Mesendoderm (in vitro differentiated cells): ENCODE measurements at places on chromosomes 13 and 19.

- H3K4me1 ChIP-seq = peaks cover 8% of the 10 kb centered on the region
- peaks cover 7% of the 10 kb centered on the region for H3K36me3 ChIP-seq
- peak overlapping the region; percentile 75 for H3K4me3 ChIP-seq
Observed at GRCh38 chr19:6739883-6740588, 556 bp downstream of the TRIP10 start.

DNA sequence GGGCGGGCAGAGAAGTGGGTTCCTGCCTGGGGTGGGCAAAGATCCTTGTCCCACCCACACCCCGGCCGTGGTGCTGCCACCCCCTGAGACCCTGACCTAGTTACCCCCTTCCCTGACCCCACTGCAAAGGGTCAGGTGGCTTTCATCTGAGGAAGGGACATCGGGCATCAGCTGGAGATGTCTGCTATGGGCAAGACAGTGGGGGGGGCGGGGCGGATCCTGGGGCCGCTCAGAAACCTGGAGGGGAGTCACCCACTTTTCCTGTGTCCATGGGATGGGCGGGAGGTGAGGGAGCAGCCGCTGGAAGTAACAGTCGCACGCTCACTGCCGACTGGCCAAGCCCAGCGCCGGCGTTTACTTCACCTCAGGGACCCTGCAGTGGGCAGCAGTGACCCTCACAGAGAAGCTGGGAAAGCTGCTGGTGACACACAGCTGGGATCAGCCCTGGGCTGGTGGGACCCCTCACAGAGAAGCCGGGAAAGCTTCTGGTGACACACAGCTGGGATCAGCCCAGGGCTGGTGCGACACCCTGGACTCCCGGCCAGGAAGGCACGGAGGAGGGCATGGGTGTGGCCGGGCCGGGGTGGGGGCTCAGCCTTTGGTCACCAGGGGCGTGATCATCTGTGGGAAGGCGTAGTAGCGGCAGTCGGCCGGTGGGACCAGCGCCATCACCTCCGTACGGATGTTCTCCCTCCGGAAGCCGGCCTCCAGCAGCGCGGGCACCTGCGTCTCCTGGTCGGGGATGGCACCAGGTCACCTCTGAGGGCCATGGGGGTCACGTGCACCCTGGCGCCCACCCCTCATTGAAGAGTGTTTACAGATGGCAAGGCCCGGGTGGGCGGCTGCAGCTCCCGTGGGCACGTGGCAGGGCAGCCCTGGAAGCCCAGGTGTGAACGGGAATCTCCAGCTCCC lies 4.3 kb downstream of the GAMT start:
- no peak overlapping the region for H3K4me3 ChIP-seq
- H3K27me3 ChIP-seq = no peaks in the 10 kb centered on the region
- no peak overlapping the region for H3K27ac ChIP-seq

DNA sequence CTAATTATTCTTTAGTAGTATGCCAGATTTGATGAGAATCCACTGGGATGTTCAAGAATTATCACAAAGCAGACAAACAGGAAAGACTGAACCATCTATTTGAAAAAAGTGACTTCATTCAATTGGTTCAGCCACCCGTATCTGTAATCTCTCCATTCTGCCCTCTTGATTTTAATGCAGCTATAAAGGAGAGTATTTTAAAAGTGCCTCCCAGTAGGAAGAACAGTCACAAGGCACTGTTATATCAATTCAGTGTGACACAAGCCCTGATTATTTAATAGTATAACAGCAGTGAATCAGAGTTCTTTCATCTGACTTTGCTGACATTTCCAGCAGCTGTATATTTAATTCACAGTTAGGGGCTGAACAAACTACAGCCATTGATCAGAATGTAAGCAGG lies 77.3 kb upstream of the SLAIN1 start:
- H3K4me3 ChIP-seq = no peak overlapping the region
- no peaks in the 10 kb centered on the region for H3K36me3 ChIP-seq
- no peaks in the 10 kb centered on the region for H3K27me3 ChIP-seq
- DNase-seq = no peak
- H3K27ac ChIP-seq = no peak overlapping the region

- H3K27me3 ChIP-seq = peaks cover 51% of the 10 kb centered on the region
- no peaks in the 10 kb centered on the region for H3K4me1 ChIP-seq
- no peak overlapping the region for H3K27ac ChIP-seq
- DNase-seq = no peak
Observed at GRCh38 chr19:13006431-13007281, 11.4 kb downstream of the NFIX start.

DNA sequence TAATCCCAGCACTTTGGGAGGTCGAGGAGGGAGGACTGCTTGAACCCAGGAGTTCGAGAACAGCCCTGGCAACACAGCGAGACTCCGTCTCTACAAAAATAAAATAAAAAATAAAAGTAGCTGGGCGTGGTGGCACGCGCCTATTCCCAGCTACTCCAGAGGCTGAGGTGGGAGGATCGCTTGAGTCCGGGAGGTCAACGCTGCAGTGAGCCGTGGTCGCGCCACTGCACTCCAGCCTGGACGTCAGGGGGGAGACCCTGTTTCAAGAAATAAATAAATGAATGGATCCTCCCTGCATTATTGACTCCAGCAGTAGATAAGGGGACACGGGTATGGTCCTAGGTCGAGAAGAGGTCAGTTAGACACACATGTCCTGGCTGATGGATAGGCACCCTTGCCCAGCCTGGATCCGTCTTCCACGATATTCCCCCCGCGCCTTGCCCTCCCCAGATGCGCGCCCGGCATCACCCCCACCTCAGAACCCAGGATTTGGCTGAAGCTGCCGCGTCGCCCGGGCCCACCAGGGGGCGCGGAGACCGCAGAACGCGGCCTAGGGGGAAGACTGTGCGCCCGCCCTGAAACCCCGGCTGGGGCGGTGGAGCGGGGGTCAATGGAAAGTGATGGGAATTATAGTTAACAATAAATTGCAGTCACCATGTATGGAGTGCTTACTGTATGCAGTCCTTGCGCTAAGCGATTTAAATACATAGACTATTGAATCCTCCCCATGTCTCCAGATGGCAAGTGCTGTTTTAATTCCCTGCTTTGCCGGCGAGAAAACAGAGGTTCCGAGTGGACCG lies 2.1 kb upstream of the HOOK2 start:
- H3K27me3 ChIP-seq = no peaks in the 10 kb centered on the region
- H3K36me3 ChIP-seq = no peaks in the 10 kb centered on the region
- peaks cover 8% of the 10 kb centered on the region for H3K4me1 ChIP-seq
- DNase-seq = peak; percentile 85
- H3K27ac ChIP-seq = no peak overlapping the region

DNA sequence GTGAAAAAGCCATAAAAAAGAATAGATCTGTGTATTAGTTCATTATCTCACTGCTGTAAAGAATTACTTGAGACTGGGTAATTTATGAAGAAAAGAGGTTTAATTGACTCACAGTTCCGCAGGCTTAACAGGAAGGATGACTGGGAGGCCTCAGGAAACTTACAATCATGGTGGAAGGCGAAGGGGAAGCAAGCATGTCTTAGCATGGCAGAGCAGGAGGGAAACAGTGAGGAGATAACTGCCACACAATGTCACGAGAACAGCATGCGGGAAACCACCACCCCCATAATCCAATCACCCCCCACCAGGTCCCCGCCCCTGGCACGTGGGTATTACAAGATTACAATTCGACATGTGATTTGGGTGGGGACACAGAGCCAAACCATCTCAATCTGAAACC lies 39.1 kb upstream of the EEF1AKMT1 start:
- H3K4me3 ChIP-seq = no peak overlapping the region
- DNase-seq = peak; percentile 69
- no peaks in the 10 kb centered on the region for H3K27me3 ChIP-seq
- H3K4me1 ChIP-seq = no peaks in the 10 kb centered on the region

- no peak overlapping the region for H3K4me3 ChIP-seq
- no peak for DNase-seq
- no peaks in the 10 kb centered on the region for H3K4me1 ChIP-seq
- no peaks in the 10 kb centered on the region for H3K36me3 ChIP-seq
- no peaks in the 10 kb centered on the region for H3K27me3 ChIP-seq
Observed at GRCh38 chr13:49319951-49320350, 72.2 kb downstream of the CDADC1 start.

DNA sequence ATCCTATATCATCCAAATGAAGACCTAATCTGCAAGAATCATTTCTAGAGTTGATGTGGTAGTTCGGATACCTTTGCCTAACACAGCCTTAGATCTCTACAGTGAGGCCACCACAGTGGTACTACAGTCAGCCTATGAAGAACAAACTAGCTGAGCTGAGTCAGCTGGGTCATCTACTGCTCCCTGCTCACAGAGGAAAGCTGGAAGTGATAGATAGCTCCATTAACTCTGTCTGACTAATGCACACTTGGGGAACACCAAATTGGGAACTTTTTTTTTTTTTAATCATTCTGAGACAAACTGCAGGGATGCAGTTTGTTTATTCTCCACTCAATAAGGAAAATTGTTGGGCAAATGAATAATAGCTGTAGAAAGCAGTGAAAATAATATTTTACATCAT lies 1160.6 kb downstream of the PCDH9 start:
- H3K27ac ChIP-seq = no peak overlapping the region
- H3K4me1 ChIP-seq = no peaks in the 10 kb centered on the region
- no peak overlapping the region for H3K4me3 ChIP-seq
- H3K36me3 ChIP-seq = no peaks in the 10 kb centered on the region

GRCh38 chr19:35157431-35157830 lies 2.9 kb downstream of the FXYD5 start:
- H3K4me3 ChIP-seq = no peak overlapping the region
- H3K36me3 ChIP-seq = peaks cover 1% of the 10 kb centered on the region
- DNase-seq = no peak
- H3K27ac ChIP-seq = no peak overlapping the region
- no peaks in the 10 kb centered on the region for H3K27me3 ChIP-seq
- no peaks in the 10 kb centered on the region for H3K4me1 ChIP-seq

DNA sequence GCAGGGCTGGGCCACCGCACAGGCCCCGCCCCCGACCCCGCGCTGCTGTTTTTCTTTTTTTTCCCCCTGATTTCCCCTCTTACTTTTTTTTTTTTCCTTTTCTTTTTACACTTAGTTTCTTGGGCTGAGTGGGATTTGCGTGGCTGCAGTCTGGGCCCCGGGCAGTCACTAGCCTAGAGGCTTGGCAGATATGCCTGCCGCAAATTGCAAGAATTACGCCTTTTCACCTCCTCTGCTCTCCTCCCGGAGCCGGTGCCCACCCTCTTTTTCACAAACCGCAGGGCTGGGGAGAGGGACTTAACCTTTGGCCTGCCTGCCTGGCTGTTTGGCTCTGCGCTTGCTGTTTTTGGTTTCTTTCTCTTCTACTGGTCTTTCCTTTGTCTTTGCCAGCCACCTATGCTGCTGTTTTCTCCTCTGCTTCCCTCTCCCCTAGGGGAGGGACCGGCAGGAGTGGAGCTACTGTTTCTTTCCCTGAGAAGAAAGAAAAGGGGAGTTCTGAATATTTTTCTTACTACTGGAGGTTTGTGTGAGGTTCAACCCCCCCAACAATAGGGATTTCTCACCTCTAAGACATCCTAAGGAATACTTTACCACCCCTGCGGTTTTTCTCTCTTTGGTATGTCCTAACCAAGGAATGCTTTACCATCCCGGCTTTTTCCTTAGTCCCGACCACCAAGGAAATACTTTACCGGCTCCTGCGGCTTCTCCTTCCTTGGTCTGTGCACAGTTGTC lies 11.0 kb downstream of the ZNF552 start:
- H3K27ac ChIP-seq = peak overlapping the region; percentile 97
- no peaks in the 10 kb centered on the region for H3K27me3 ChIP-seq
- peaks cover 13% of the 10 kb centered on the region for H3K4me1 ChIP-seq
- peak overlapping the region; percentile 52 for H3K4me3 ChIP-seq

DNA sequence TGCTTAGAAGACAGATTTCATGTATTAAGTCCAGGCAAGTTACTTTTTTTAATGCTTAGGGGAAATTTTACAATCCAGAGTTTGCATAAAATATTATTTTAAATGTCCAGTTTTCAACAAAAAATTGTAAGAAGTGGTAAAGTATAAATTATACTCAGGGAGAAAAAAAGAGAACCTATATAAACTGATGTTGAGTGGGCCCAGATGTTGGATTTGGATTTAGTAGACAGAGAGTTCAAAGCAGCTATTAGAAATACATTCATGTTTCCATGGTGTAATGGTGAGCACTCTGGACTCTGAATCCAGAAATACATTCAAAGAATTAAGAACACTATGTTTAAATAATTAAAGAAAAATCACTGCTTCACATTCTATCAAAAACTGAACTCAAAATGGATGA lies 349.9 kb upstream of the ZNF507 start:
- no peaks in the 10 kb centered on the region for H3K27me3 ChIP-seq
- no peak for DNase-seq
- no peaks in the 10 kb centered on the region for H3K4me1 ChIP-seq
- no peaks in the 10 kb centered on the region for H3K36me3 ChIP-seq
- no peak overlapping the region for H3K4me3 ChIP-seq

- no peaks in the 10 kb centered on the region for H3K36me3 ChIP-seq
- H3K27ac ChIP-seq = no peak overlapping the region
- no peaks in the 10 kb centered on the region for H3K4me1 ChIP-seq
- H3K27me3 ChIP-seq = no peaks in the 10 kb centered on the region
- no peak overlapping the region for H3K4me3 ChIP-seq
- DNase-seq = peak; percentile 81
Observed at GRCh38 chr19:49997709-49998108, 27.5 kb downstream of the VRK3 start.

DNA sequence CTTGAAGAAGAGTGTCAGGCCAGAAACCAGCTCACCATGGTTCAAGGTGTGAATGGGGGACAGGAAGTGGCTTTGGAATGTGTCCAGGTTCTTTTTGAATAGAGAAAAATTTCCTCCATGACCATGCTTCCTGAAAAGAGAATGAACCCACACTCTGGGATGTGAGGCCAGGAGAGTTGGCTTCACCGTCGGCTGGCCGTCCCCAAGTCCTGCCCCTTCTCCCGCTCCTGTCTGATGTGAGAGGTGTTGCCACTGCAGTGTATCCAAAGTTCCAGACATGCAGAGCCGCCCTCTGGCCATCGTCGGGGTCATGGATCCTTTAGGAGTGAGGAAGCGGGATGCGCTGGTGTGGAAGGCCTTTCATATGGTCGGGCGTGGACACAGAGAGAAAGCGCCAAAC lies 101.2 kb downstream of the COL4A2 start:
- no peaks in the 10 kb centered on the region for H3K36me3 ChIP-seq
- H3K4me1 ChIP-seq = peaks cover 4% of the 10 kb centered on the region
- DNase-seq = no peak
- no peaks in the 10 kb centered on the region for H3K27me3 ChIP-seq
- H3K4me3 ChIP-seq = no peak overlapping the region

DNA sequence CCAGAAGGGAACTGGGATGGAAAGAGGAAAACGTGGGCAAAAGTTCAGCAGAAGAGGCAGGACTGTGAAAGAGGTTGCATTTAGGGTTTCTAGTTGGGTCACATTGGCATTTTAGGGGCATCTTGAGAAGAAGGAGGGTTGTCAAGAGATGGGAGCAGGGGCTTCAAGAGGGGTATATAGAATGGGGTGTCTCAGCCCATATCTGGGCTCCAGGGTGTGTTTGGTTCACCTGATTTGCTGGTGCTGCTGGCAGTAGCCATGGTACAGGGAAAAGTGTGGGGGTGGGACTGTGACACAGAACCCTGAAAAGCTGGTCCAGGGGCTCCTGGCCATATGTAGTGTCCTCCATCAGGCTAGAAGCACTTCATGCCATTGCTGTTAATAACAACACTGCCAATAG lies 22.5 kb downstream of the MAST3 start:
- H3K4me3 ChIP-seq = no peak overlapping the region
- no peaks in the 10 kb centered on the region for H3K36me3 ChIP-seq
- DNase-seq = no peak
- no peaks in the 10 kb centered on the region for H3K27me3 ChIP-seq
- H3K4me1 ChIP-seq = no peaks in the 10 kb centered on the region
